ENCODE measurements at places on chromosomes 4 and X. TPM values are rescaled to one million over a fixed set of nuclear protein-coding genes. Genes with fewer than 3 reads are reported as not detected.

TSPAN7 gene
- total RNA-seq: 85.3 TPM

SLC34A2 gene
- not detected for total RNA-seq

CYTL1 gene
- total RNA-seq: 1.0 TPM

GRIA2 gene
- total RNA-seq: 0.19 TPM

PRAF2 gene
- total RNA-seq: 34.4 TPM

RNF175 gene
- total RNA-seq: not detected

CENPI gene
- total RNA-seq: 0.41 TPM

SPANXA1 gene
- total RNA-seq: not detected

UGT8 gene
- not detected for total RNA-seq

SOWAHB gene
- 0.42 TPM for total RNA-seq

PABPC5 gene
- 5.0 TPM for total RNA-seq

DNA sequence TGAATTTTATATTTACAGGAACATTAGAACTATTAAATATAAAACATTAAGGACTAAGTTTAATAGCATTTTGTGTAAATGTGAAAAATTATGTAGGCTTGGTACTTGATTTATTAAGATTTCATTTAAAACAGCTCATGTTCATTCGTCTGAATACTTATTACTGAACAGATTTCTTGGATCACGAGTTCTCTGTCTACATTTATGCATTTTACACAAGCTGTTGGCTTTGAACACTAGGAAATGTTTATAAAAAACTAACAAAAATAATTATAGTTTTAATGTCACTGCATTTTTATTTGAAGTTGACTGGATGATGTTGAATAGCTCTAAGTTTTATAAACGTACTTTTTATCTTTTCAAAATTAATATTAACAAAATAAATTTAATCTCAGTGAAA is 888.7 kb downstream of the CCSER1 start:
- DNase-seq: no peak

GRCh38 chr4:87880106-87880505 is 47.3 kb downstream of the MEPE start:
- no peak for DNase-seq

- no peak for DNase-seq
Measured at GRCh38 chr4:122959981-122960610, 37.7 kb upstream of the NUDT6 start.

- DNase-seq: no peak
Measured at GRCh38 chr4:172124656-172125308, 311.6 kb downstream of the GALNTL6 start.

DNA sequence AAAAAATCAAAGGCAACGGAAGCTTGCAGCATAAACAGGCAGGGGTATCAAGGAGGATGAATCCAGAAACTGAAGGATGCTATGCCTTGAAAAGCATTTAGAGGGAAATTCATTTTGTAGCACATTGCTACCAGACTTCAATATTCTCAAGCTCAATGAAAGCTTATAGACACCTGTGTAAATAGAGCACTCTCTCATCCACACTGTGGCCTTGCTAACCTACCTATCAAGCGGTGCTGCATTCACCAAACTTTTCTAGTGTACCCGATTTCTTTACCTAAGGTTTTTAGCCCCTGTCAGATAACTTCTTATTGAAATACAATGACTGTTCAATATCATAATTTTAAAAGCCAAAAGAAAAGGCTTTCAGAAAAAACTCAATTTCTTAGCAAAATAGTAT is 20.2 kb upstream of the HSD17B13 start:
- DNase-seq: no peak

GRCh38 chr4:67250131-67250896 is 295.0 kb downstream of the CENPC start:
- DNase-seq: no peak

DNA sequence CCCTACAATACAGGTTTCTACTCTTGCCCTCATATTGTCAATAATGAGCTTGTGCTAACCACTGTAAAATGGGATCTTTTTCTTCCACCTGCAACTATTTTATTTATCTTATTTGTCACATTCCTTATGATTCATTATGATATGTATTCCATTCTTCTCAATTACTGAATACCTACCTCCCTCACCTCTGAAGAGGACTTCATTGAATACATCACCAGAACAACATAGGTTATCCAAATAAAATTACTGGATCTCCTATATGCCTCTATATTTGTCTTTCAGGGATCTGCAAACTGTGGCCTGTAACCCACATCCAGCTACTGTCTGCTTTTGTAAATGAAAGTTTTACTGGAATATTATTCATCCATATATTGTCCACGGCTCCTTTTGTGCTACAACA is 41.3 kb downstream of the STPG2 start:
- DNase-seq: no peak

DNA sequence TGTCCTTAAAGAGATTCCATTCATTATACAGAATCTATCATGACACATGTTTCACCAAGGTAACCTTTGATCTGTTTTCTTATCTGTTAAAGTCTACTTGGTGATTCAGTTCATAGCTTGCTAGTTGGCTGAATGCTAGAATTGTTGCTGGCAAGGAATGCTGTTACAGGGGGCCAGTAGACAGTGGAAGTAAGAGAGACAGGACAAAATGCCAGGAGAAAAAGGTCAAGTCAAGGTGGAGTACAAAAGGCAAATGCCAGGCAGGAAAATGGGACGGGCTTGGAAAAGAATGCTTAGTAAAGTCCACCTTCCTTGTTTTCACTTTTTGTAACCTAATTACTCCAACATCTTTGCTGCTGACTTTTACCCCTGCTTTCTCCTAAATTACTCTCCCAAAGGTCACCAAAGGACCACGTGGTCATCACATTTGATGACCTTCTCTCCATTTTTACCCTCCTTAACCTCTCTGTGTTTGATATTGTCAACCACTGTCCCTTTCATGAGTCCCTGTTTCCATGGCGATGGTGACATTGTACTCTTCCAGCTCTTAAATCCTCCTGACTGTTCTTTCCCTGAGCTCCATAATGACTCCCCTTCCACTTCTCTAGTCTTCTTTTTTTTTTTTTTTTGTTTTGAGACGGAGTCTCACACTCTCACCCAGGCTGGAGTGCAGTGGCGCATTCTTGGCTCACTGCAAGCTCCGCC is 24.5 kb upstream of the TAPT1 start:
- DNase-seq: peak; percentile 68

DNA sequence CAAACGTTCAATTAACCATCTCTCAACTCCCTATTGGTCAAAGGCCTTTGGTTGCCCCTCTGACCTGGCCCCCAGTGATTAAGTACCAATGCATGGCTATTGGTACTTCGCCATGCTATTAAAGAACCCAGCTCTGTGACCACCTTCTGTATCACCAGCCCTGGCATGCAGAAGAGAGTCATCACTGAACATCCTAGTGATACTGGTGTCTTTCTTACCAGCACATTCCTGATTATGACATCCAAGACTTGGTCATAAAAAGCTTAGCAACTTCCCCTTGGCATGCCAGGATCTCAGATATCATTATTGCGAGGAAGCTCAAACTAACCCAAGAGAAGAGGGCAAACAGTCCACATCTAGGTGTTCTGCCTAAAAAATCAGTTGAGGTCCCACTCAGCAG is 122.3 kb upstream of the OTUD4 start:
- DNase-seq: no peak

- DNase-seq: no peak
Measured at GRCh38 chr4:100379583-100380105, 138.2 kb downstream of the EMCN start.

DNA sequence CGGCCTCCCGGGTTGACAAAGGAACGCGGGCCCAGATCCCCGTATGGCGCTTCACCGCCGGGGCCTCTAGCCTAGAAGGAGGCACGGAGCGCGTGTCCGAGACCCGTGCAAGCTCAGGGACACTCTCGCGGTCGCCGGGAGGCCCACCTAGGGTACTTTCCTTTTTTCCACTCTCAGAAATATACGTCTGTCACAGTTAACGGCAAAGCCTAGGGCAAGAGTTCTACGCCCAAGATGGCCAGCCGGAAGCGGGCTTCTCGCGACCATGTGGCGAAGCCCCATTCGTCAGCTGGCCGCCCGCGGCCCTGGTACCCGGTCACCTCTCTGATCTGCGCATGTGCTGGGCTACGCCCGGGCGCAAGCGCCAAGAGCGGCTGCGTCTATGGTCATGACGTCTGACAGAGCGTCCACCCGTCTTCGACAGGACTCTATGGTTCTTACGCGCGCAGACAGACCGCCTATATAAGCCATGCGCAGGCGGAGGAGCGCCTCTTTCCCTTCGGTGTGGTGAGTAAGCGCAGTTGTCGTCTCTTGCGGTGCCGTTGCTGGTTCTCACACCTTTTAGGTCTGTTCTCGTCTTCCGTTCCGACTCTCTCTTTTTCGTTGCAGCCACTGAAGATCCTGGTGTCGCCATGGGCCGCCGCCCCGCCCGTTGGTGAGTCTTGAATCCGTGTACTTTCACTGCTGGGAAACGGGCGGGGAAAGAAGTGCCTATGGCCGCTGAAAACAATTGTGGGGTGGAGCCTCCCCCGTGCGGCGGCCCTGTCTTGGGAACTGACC is at the start of gene RPL10:
Gene RPL10 (plus strand): TSS at position 490 of the 780 bp plus-strand sequence. CDS start 143 bp downstream, at position 633.
- DNase-seq: peak; percentile 94

- no peak for DNase-seq
Measured at GRCh38 chr4:119690871-119691270, 62.3 kb upstream of the PDE5A start.

- DNase-seq: no peak
Measured at GRCh38 chr4:10198365-10198764, 81.8 kb upstream of the WDR1 start.

DNA sequence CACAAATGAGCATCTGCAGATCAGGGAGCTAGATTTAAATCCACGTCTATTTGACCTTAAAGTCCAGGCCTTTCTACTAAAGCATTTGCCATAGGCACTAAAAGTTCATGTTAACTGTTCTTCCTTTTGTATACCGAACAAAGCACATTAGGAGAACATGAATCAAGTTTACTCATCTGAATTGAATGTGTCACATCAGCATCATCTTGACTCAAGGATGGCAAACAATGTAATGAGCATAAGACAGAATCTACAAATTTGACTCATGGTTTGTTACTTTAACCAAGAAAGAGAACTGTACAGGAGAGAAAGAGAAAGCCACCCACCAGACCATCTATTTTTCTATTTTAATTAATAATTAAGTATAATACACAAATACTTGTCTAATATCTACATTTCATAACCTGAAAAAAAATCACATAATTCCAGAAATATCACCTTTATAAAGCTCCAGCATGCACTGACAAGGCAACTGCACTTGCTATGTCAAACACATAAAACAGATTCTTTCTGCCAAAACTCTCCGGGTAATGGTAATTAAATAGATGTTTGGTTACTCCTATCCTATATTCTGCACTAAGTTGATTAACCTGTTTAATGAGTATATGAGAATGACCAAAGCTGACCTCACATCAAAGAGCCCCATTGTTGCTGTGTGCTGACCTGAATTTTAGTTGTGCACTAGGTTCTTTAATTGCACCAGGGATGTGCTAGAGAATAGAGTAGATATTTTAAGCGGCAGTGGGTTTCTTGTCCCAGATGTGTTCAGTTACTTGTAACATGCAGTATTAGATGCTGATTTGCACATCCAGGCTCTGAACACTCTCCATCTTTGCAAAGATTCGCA is 42.5 kb upstream of the LEF1 start:
- DNase-seq: no peak

DNA sequence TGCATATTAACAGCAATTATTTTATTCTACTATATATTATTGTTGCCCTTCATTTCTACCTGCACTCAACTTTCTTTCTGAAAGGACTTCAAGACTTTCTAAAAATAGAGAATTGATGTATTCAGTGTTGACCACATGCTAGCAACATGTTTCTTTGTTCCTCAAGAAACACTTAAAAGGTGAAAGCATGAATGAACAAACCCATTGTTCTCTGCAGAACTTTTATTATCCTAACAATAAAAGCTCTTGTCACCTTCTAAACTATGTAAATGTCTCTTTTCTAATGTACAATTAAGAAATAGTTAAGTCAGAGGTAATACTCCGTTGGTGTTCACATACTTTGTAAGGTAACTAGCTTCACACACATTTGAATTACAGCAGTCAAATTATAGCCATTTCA is 638.7 kb downstream of the FSTL5 start:
- DNase-seq: no peak

DNA sequence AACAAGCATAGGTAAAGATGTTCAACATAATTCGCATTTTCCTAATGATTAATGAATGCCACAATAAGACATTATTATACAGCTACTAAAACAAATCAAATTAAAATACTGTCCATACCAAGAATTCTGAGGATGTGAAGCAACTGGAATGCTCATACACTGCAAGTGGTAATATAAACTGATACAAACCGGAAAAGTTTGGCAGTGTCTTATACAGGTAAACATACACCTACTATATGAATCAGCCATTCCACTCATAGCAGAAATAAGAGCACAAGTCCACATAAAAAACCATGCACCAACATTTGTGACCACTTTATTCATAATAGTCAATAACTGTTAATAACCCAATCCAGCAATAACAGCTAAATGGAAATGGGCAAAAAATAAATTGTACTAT is 79.3 kb downstream of the FBXW7 start:
- DNase-seq: no peak

All from adrenal gland (tissue), 19 donors.